Osteoblast (primary cell): ENCODE measurements at places on chromosomes 3 and 15. TPM values are rescaled to one million over a fixed set of nuclear protein-coding genes. Genes with fewer than 3 reads are reported as not detected.

TTLL13 gene
- total RNA-seq = under 0.01 TPM in 2 replicates

SPATA12 gene
- total RNA-seq = not detected in 2 replicates

PRKCD gene
- total RNA-seq = 1.8 and 2.2 TPM in 2 replicates

GRCh38 chr3:126621627-126622345 lies 33.1 kb downstream of the TXNRD3 start:
- no peak for DNase-seq

C2CD4B gene
- total RNA-seq = not detected in 2 replicates

GRCh38 chr3:132253262-132253878 lies 63.8 kb upstream of the ACP3 start:
- peak; percentile 62 for DNase-seq
